Thoracic aorta (tissue), 2 donors: ENCODE measurements at places on chromosomes 2 and 18. TPM values are rescaled to one million over a fixed set of nuclear protein-coding genes. Genes with fewer than 3 reads are reported as not detected.

Gene SPATA3
- total RNA-seq = not detected

Gene SLC9A4
- total RNA-seq = not detected

Gene RNU2-63P
- not detected for total RNA-seq

Gene ACMSD
- total RNA-seq = not detected

Gene CDC42EP3
- total RNA-seq = 42.2 TPM

Gene ERMN
- not detected for total RNA-seq

Gene ADRA2B
- 4.5 TPM for total RNA-seq
